ENCODE measurements at places on chromosomes 2 and 18.

- DNase-seq, result no peak
These were observed 85.2 kb downstream of the STRADB start for GRCh38 chr2:201536754-201537153.

GRCh38 chr2:133314795-133315194 is 253.5 kb downstream of the NCKAP5 start:
- no peak for DNase-seq

GRCh38 chr2:159156834-159157233 is 129.7 kb downstream of the WDSUB1 start:
- DNase-seq, result no peak

DNA sequence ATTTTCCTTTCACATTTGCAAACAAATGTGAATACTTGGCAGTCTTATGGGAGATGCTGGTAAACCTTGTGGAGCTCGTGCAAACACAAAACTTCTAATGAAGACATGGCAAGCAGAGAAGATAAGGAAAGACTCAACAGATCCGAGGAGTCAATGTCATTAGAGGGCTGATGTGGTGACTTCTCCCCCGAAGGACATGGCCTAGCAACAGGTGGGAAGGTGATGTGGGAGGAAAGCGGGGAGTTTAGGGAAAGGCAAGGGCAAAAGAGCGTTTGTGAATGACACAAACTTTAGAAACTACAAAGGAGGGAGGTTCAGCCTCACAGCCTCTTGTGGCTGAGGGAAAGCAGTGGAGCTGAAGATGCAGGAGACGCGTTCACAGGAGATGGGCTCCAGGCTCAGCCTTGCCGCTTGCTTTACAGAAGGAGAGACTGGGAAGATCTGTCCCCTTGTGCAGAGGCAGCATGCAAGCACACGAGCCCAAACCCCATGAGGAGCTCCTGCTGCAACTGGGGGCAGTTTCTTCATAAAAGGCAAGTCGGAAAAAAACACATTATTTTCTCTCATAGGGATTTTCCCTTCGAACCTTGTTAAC is 86.6 kb downstream of the SOWAHC start:
- DNase-seq, result no peak

DNA sequence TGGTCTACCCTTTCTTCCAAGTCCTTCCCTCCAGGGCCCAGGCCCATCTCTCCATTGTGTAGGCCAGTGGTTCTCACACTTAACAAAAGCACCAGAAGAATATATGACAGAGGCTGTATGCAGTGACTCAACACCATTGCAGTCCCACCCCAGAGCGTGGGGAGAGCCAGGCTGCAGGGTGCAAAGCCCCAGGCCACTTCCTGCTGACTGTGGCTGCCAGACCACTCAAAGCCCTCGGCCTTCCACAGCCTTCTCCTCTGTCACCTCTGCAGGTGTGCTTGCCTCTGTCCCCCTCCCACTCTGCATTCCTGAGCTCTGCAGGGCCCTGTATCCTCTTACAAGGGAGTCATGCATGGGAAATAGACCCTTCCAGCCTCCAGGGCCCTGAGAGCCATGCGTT is 40.4 kb upstream of the ARHGEF4 start:
- no peak for DNase-seq

GRCh38 chr2:165056564-165056963 is 101.2 kb upstream of the SLC38A11 start:
- no peak for DNase-seq

GRCh38 chr2:67240507-67240906 is 156.6 kb upstream of the ETAA1 start:
- no peak for DNase-seq

DNA sequence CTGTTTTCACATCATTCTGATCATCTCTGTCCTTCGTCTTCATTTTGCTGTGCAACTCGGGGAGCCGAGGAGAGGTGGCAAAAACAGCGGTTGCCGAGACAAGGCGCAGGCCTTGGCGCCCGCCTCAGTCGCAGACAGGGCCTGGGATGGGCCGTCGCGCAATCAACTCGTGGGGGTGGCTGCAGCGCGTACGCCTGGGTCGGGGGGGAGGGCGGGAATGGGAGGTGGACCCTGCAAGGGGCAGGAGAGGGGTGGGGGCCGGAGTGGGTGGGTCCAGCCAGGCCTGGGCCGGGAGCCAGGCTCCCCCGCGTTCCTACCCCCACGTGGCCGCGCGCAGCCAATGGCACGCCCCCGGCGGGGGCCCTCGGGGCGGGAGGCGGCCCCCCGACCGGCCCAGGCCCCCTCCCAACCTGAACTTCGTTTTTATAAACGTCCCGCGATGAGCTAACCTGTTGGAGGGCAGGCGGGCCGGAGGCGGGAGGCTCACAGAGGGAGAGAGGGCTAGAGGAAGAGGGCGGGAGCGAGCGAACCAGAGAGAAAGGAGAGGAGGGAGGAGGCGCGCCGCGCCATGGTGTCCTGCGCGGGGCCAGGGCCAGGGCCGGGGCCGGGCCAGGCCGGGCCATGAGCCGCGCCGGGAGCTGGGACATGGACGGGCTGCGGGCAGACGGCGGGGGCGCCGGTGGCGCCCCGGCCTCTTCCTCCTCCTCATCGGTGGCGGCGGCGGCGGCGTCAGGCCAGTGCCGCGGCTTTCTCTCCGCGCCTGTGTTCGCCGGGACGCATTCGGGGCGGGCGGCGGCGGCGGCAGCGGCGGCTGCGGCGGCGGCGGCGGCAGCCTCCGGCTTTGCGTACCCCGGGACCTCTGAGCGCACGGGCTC is at the start of gene HOXD13:
Gene HOXD13, plus strand, starts transcription at position 452 of the 875 bp plus-strand sequence. Its CDS starts 170 bp downstream, at position 622.
- no peak for DNase-seq

GRCh38 chr18:7023063-7023580 is 94.5 kb downstream of the LAMA1 start:
- DNase-seq, result no peak

GRCh38 chr2:219769090-219769910 is 141.9 kb downstream of the SLC4A3 start:
- no peak for DNase-seq

- DNase-seq, result no peak
These were observed 269.8 kb downstream of the BCL11A start for GRCh38 chr2:60283626-60284025.

All from activated CD8-positive, alpha-beta memory T cell treated with anti-CD3 and anti-CD28 coated beads for 4 hours (primary cell).